ENCODE measurements at places on chromosomes 7 and 10.

- DNase-seq, result no peak
Observed at GRCh38 chr10:11235771-11236170, 218.1 kb downstream of the CELF2 start.

GRCh38 chr7:26649388-26649787, 215.0 kb downstream of the SKAP2 start:
- no peak for DNase-seq

- DNase-seq, result no peak
Observed at GRCh38 chr10:121865554-121865953, 62.3 kb downstream of the ATE1 start.

- no peak for DNase-seq
Observed at GRCh38 chr10:76310588-76311080, 879.2 kb downstream of the LRMDA start.

GRCh38 chr7:137936509-137937201, 65.2 kb downstream of the CREB3L2 start:
- DNase-seq, result no peak

DNA sequence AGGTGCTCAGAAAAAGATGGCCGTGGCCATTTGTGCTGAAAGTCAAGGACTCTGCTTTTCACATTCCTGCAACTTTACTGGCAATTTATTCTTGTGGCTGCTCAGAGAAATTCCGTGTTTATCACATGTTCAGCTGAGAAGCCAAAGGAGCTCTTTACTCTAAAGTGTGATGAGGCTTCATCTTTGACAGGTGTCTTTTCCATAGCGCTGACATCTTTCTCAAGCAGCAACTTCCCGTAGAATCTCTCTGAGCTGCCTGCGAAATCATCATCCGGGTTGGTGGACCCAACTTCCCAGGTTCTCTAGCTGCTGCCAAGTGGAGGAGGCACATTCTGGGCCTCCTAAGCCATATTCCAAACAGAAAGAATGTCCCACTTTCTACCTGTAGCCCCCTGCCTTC, 16.9 kb upstream of the NPS start:
- no peak for DNase-seq

DNA sequence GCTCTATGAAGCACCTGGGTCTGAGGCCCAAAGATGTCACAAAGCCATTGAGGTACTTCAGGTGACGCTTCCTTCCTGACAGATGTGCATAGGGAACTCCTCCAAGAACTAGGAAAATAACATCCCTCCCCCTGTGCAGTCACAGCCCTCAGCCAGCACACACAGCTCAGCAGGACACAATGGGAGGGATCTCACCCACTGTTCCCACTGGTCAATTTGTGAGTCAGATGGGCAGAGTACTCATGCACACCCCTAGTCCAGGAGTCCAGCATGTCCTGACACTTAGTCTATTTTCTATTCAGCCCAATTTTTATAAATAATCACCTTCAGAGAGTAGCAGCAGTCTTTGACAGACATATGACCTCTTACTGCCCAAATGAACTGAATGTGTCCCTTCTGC, 60.7 kb upstream of the PFKP start:
- DNase-seq, result no peak

DNA sequence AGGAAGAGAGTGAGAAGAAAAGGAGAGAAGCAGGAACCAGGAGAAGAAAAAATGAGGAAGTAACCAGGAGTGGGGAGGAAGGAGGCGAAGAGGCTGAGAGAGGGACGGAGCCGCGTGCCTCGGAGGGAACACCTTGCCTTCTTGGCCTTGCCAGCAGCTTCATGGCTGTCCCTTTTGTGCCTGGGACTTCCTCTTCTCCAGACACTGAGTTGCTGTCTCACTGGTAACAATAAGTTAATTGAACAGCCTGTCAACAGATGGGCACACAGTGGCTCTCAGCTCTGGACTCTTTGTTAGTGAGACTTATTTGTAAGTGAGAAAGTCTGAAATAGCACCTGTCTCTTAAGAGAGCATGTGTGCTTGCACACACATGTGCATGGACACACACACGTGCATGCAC, 83.2 kb downstream of the GATA3 start:
- DNase-seq, result no peak

DNA sequence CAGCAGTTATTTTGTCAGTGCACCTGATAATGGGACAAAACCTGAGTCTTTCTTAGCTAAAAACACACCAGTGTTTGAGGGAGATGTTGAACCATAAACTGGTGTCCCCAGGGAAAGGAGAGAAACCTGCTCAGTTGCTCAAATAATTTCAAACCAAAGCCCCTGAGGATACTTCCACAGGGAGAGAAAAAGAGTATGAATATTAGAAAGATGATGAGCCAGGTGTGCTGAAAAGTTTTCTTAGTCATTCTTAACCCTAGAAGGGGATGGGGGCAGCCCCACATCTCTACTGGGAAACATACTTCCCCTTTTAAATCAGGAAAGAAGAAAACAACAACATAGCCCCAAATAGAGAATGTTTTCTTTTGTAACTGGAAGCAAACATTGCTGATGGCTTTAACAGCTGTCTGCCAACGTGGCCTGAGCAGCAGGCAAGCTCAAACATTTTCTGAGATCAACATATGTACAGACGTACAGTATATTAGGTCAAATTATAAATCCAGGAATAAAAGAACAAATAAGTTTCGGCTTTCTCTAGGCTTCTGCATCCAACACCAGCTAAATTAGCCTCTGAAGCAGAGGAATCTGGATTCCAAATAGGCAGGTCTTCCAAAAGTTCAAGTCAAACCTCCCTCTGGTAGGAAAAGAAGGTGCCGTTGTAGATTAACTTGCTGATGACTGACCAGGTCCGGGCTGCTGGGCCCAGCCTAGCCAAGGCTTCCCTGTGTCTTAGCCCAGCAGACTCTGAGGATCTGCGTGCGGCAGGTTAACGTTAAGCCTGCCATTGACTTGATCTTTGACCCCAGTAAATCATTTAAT, 30.5 kb upstream of the FBXW4 start:
- DNase-seq, result no peak

DNA sequence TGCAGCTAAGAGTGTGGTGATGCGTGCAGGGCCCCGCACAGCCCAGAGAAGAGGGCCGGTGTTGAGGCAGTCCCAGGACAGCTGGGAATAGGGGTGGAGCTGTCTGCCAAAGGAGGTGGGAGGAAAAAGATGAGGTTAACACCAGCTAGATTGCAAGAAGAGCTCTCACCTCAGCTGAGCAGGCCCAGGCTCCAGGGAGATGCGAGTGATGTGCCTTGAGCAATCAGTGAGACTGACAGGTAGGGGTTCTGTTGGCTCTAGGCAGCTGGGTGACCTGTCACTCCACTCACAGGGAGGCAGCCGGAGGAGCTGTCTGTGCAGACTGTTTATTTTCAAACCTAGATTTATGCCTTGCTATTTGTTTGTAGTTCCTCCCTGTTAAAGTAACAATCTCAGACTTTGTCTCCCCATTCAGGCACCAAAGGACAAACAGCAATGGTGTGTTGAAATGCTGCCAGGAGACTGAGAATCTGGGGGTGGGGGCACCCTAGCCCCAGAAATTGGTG, 205.1 kb upstream of the CXCL12 start:
- no peak for DNase-seq

DNA sequence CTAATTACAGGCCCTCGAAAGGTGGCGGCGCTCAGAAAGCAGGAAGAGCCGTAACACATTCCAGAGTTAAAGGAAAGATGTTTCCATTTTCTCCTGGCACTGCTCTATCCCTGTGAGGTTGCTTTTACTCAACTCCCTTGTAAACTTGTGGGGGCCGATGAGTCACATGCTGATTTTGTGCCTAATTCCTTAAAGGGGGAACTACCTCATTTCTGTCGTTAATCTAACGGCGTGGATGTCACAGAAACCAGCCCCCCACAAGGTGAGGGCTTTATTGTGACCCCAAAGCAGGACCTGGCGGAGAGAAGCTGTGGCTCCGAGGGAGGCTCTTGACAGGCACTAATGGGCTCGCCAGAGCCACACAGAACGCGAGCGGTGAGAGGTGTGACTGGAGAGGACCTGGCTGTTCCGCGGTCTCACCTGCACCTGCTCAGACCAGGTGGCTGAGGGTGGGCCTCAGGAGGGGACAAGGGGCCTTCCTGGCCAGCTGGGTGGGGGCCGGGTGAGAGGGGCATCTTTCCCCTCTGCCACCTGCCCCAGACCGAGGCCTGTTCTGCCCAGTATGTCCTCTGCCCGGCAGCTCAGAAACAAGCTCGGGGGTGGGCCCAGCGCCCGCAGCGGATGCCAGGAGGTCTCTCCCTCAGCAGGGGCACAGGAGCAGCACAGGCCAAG, 50.9 kb downstream of the CALML3 start:
- no peak for DNase-seq

DNA sequence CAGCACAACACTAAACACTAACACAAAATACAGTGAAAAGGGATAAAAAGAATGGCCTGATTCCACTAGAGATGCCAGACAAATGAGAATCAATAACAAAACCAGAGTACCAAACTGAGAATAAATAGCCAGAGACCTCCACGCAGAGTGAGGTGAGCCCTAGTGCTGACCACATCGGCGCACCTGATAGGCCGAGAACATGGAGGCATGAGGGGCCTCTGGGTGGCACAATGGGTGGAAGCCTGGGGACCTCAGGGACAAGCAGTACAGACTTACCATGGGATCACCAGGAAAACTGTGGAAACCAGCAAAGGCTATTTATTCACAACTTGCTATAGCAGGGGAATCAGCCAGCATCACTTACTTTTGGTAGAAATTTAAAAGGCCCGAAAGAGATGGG, 1.8 kb upstream of the CSGALNACT2 start:
- DNase-seq, result no peak

All from stimulated activated CD4-positive, alpha-beta T cell treated with anti-CD3 and anti-CD28 coated beads, Interleukin-12 subunit alpha, Interleukin-12 subunit beta, amount 100 ng/mL, for 24 hours (primary cell).